ENCODE measurements at places on chromosomes 7 and 10. TPM values are rescaled to one million over a fixed set of nuclear protein-coding genes. Genes with fewer than 3 reads are reported as not detected.
A peak's percentile ranks its signal among the peaks of the same experiment; 100 is the strongest.

Gene PTF1A
- total RNA-seq: not detected

Gene ZNF138
- 2.7 TPM for total RNA-seq

Gene NKX1-2
- not detected for total RNA-seq

Gene CLDN4
- 0.50 TPM for total RNA-seq

Gene IQCE
- 17.0 TPM for total RNA-seq

Gene GDF2
- total RNA-seq: not detected

Gene MAT1A
- total RNA-seq: not detected

Gene NPTX2
- 5.1 TPM for total RNA-seq

Gene CAPZA2
- 207 TPM for total RNA-seq

DNA sequence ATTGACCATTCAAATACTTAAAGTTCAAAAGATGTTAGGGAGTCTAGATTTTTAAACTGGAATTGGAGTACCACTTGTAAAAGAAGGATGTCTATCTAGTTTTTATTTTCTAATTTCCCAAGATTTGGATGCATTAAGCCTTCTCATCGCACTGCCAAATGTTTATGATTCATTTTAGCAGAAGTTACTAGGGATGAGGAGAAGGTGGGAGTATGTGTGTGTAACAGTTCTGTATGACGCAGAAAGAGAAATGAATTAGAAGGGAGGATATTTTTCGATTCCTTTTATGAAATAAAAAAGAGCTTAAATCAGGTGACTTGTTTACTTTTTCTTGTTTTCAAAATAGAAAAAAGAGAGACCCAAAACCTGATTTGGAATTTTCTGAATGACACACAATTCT lies 6.8 kb upstream of the SLK start:
- DNase-seq: no peak

- DNase-seq: no peak
These were observed 59.9 kb downstream of the SGMS1 start for GRCh38 chr10:50563906-50564305.

GRCh38 chr10:21524131-21524525 lies 1.4 kb downstream of the SKIDA1 start:
- no peak for DNase-seq

GRCh38 chr7:47814905-47815613 lies 133.2 kb downstream of the PKD1L1 start:
- no peak for DNase-seq

DNA sequence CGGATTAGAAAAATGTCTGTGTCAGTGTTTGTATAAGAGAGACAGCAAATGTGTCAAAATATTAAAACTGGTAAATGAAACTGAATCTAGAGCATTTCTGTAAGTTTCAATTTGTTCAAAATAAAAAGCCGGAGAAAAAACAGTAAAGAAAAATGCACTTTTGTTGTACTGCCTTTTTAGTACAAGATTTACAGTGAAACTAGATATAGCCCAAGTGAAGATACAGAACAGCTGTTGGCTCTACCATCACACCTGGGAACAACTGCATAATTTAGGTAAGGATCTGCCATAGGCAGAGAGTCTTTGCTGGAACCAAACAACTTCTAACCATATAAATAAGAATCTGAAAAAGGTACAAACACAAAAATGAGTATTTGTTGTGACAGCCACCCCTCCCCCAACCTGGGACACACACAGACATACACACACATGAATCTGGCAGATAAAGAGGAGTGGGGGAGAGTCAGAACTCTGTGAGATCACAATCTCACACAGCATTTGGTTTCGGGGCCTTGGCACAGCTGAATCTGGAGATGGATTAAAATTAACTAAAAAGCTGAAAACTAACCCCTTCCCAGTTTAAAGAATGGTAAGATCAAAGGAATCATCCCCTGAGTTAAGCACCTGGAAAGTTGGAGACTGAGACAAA lies 54.8 kb downstream of the DPY19L1 start:
- DNase-seq: no peak

GRCh38 chr10:58545427-58545826 lies 32.8 kb downstream of the BICC1 start:
- no peak for DNase-seq

GRCh38 chr10:32253276-32253675 lies 93.7 kb downstream of the EPC1 start:
- DNase-seq: no peak

DNA sequence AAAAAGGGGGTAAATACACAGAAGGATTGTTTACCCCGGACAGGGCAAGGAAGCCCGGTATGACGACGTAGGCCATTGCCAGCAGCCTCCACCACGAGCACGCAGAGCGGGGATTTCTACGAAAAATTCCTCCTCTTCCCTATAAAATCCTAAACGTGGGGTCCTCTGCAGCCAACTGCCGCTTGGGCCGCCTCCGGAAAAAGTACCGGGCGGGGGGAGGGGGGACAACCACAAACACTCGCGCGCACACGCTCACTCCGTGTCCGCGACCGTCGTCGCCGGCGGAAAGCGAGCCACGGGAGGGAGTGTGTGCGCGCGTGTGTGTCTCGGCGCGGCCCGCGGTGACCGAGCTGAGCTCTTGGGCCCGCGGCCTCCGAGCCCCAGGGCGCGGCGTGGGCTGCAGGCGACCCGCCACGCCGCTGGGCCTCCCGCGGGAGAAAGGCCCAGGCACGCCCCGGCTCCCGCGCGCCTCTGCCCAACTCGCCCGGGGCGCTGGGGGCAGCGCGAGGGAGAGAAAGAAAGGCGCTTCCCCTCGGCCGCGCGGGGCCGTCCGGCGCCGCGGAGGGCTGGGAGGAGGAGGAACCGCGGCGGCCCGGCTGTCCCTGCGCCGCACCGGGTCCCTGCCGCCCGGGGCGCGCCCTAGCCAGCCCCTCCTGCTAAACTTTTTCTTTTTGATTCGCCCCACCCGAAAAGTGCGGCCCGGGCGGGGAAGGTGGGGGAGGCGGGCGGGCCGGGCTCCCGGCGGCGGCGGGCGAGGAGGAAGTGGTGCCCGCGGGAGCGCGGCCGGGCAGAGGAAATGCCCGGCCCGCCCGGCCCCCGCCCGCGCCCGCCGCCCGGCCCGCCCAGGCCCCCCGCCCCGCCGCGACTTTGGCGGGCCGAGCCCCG lies 1.5 kb downstream of the CTBP2 start:
- peak; percentile 81 for DNase-seq

GRCh38 chr10:95553674-95554073 lies 7.5 kb downstream of the SORBS1 start:
- DNase-seq: no peak

- no peak for DNase-seq
These were observed 221.7 kb upstream of the LYZL1 start for GRCh38 chr10:29067161-29067560.

DNA sequence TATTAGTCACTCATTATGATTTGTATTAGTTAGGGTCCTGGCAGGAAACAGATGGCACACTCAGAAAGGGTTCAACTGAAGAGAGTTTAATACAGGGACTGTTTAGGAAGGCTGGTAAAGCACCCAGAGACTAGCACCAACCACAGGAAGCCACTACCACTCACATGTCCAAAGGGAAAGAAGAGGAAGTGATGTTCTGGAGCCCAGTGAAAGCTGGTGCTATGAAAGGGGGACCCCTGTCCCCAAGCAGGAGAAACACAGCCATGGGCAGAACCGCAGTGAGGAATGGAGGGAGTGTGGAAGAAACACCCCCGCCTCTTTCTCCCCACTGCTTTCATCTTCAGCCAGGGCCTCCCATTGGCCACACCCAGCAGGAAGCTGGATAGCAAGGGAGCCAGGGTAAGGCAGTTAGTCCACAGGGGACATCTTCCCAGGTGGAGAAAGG lies 3.2 kb upstream of the VSIR start:
- DNase-seq: no peak

GRCh38 chr7:42876182-42877068 lies 35.4 kb downstream of the C7orf25 start:
- no peak for DNase-seq

DNA sequence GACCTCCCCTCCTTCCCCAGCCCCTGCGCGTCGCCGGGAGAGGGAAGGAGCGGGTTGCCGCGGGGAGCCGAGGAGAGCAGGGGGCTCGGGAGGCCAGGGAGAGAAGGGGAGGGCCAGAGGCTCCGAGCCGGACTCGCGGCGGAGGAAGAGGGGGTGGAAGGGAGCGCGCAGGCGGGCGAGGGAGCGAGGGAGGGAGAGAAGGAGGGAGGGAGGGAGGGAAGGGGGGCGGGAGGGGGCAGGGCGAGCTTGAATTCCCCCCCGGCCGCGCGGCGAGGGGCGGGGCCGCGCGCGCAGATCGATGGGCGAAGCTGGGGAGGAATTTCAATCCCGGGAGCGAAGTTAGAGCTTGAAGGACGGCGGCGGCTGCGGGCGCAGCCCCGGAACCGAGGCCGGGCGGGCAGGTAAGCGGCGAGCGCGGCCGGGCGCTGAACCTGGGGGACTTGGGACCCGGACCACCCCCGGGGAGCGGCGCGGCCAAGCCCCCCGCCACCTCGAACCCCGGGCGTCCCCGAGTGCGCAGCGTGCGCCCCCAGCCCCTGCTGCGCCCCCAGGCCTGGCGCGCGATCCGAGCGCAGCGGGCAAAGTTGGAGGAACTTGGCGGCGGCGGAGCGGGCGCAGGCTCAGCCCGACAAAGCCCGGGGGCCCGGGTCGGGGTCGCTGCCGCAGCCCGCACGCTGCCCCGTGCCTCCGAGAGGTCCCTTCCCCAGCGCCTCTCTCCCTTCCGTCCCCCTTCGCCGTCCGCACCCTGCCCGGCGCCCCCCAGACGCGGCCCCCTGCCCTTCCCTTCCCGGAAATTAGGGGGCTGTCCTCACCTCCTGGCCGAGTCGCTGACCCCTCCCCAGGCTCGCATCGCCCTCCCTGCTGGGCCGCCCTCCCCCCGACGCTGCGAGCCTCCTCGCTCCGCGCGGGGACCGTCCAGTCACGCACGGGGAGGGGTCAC lies at the start of gene ELFN1:
Gene ELFN1, plus strand, starts transcription at position 324 of the 940 bp plus-strand sequence. CDS start 74,320 bp downstream, outside the sequence.
- DNase-seq: no peak

DNA sequence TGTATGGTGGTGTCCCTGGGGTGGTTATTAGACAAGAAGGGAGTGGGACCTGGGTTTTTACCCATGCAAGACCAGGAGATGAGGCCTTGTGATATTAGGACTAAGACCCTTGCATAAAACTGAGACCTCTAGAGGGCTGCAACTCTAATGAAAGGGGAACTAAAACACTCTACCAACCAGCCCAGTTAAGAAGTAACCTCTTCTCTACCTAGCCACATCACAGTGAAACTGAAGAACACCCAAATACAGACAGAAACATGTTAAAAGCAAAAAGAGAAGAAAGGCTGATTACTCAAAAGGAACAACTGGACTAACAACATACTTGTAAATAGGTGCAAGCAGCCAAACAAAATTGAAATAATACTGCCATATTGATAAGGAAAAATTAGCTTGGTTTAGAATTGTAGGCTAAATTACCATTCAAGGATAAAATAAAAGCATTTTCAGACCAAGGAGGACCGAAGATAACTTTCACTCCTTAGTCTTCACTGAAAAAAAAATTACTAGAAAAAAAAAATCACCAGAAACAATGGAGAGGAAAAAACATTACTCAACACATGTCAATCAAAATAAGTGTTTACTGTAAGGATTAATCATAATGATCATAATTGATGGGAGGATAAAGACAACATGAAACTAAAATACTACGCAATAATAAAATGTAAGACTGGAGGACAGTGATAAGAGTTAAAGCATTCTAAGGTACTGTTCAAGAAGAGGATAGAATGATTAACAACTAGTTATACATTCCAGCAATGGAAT lies 27.6 kb downstream of the ERLIN1 start:
- DNase-seq: no peak

GRCh38 chr10:1576467-1577372 lies 160.6 kb downstream of the ADARB2 start:
- no peak for DNase-seq

DNA sequence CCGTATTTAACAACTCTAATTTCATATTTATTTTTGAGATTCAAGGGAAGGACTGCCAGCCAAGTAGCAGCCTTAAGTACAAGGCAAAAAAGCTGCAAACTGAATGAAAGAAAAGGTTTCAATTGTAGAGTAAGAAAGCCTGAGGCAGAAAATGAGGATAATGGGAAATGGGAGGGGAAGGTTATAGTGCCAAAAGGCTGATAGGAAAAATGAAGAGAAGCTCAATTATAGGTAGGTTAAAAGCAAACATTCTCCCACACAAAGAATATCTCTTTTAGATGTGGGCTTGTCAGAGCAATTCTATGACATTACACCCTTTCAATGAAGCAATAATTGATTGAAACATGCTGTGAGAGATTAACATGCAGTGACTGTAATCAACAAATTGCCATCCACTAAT lies 175.3 kb downstream of the RAPGEF5 start:
- DNase-seq: no peak

GRCh38 chr10:77592510-77592909 lies 45.1 kb downstream of the KCNMA1 start:
- DNase-seq: no peak

DNA sequence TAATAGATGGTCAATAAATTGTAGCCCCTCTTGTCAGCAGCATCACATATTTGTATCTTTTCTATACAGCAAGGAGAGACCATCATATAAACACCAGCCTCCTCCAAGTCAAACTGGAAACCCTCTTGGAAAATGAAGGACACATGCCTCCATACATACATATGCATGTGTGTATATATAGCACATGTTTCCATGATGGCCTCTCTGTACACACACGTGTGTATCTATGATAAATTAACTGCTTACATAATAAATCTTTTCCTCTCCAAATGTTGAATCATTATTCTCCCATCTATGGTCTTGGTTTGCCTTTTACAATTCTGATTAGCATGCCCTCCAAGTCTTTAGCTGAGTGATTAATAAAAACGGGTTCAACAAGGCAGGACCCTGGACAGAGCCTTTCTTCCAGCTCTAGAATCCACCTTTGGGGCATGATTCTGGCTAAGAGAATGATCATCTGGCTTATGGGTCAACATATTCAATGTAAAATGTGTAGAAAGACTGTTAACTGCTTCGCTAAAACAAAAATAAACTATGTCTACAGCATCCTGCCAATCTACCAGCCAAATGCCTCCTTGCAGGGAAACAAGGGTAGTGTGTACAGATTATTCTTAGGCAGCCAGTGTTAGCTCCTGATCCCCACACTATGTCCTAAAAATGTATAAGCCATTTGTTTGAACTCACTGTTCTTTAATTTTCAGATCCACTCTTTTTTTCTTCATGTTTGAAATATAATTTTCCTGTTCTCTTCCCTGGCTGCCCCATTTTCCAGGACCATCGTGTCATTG lies 70.0 kb downstream of the CRTAC1 start:
- DNase-seq: no peak

DNA sequence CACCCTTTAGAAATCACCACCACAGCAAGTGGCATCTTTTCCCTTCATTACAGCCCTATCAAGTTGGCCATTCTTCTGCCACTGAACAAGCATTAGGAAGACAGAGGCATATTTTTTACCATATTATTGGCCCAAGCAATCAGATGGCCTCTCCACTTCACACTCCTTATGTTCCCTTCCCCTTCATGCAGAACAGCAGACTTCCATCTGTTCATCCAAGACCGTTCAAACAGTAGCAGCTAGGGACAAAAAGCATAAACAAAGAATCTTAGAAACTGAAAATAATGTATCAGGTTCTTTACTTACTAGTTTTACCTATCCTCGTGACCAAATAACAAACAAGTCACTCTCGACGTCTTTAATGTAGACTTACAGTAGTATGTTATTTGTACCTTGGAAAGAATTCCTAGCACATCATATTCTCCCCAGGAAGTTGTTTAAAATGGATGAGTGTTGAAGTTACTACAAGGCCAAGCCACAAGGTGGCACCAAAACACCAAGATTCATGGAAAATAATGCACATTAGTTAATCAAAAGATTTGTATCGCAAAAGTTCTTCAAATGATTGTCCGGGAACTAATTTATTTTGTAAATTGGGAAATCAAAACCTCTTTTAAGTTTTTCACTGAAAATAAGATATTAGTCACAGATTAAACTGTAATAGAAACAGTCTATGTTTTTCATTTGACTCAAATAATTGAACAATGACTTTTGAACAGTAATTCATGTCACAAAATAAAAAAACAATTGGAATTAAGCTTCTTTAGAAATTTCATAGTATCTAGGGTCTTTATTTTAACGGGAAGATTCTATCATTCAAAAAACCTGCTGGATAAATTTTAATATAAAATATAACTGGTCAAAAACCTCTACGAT lies 112.1 kb downstream of the VPS41 start:
- DNase-seq: no peak
